ENCODE measurements at places on chromosomes 4 and X.

DNA sequence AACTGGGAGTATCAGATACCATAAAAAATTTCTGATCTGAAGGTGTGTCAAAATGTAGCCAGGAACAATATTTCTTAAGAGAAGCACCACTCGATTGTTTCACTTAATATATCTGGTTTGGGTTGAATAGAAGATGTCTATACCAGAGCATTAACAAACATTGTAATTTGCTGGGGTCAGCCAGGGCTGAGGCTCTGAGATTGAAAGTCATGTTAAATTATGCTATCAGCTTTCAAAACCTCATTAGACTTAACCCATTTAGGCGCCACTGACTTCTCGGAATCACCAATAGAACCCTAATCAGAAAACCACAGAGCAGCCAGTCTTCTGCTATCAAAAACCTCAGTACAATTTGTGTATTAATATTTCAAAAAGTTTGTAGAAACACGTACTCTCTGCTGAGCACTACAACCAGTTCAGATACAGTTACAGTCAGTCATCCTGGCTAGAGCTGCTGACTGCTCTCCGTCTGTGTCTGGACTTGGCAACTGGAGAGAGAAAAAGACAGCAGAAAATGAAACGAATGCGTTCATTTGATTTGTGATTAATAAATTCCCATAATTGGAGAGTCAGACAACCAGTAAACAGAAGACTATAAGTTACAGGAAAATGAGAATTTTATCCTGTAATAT, 848.6 kb upstream of the PABPC4L start:
- DNase-seq = no peak

DNA sequence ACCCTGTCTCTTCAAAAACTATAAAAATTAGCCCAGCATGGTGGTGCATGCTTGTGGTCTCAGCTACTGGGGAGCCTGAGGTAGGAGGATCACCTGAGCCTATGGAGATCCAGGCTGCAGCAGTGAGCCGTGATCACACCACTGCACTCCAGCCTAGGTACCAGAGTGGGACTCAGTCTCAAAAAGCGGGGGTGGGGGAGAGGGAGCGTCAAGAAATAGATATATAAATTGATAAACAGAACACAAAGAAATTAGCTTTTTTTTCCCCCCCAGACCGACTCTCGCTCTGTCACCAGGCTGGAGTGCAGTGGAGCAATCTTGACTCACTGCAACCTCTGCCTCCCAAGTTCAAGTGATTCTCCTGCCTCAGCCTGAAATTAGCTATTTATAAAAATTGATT, 14.1 kb downstream of the PDS5A start:
- no peak for DNase-seq

- DNase-seq = no peak
Measured at GRCh38 chr4:74426101-74426500, 18.8 kb upstream of the AREG start.

GRCh38 chr4:140061194-140061593, 92.8 kb downstream of the MAML3 start:
- no peak for DNase-seq

DNA sequence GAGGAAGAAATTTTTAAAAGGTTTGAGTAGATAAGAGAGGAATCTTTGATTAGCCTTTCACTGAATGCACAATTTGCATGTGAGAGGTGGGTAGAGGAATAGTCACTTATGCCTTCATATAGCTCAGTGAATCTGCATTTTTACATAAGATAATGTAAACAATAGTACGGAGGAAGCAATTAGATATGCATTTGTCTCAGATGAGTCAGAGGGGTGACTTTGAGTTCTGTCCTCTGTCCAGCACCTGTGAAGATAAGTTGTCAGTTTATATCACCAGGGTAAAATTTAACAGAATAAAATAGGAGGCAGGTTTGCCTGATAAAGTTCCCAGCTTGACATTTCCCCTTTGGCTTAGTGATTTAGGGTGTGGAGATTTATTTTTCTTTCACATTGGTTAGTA, 841.9 kb downstream of the PCDH18 start:
- no peak for DNase-seq

GRCh38 chr4:34187056-34187455, 2057.3 kb downstream of the ARAP2 start:
- DNase-seq = no peak

GRCh38 chrX:115344885-115345614, 55.5 kb downstream of the LUZP4 start:
- DNase-seq = no peak

DNA sequence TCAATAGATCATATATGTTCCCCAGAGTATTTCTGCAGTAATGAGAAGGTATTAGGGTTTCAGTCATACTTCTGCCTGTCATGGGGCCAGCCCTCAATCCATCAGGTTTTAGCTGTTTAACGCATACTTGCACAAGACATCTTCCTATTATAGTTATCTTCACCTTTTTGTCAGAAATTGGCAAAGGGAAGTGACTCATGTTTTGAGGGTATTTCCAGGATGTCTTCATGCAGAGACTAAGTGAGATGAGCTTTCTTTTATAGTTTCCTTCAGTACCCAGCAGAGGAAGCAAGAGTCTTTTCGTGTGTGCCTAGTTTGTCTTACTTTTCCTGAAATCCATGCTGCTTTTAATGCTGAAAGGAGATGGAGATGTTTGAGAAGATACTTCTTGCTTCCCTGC, 9.5 kb downstream of the CSTF2 start:
- DNase-seq = no peak

- DNase-seq = no peak
Measured at GRCh38 chr4:8182858-8183725, 16.0 kb upstream of the SH3TC1 start.
